CD4-positive, alpha-beta memory T cell (primary cell): ENCODE measurements at places on chromosomes 7 and 10. TPM values are rescaled to one million over a fixed set of nuclear protein-coding genes. Genes with fewer than 3 reads are reported as not detected.
A peak's percentile ranks its signal among the peaks of the same experiment; 100 is the strongest.

DNA sequence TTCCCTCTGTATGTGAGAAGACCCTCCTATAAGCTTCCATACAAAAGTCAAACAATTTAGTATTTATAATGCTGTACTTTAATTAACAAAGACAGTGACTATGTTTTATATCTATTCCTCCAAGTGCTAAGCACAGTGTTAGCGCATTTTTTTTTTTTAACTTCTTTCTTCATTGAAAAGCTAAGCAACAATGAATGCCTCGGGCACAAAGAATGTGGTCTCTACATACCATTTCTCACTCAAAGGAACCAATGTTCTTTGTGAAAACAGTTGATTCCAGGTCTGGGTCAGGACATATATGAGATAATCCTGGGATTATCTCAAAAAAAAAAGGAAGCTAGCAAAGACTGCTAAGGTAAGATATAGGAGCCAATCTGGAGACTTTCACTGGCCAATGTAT, 26.2 kb upstream of the REEP3 start:
- H3K27me3 ChIP-seq = no peaks in the 10 kb centered on the region
- no peak overlapping the region for H3K4me3 ChIP-seq
- DNase-seq = no peak
- no peak overlapping the region for H3K27ac ChIP-seq
- no peaks in the 10 kb centered on the region for H3K4me1 ChIP-seq

- no peaks in the 10 kb centered on the region for H3K36me3 ChIP-seq
- DNase-seq = no peak
- H3K27me3 ChIP-seq = no peaks in the 10 kb centered on the region
- no peak overlapping the region for H3K27ac ChIP-seq
Measured at GRCh38 chr10:75788394-75789205, 357.2 kb downstream of the LRMDA start.

DNA sequence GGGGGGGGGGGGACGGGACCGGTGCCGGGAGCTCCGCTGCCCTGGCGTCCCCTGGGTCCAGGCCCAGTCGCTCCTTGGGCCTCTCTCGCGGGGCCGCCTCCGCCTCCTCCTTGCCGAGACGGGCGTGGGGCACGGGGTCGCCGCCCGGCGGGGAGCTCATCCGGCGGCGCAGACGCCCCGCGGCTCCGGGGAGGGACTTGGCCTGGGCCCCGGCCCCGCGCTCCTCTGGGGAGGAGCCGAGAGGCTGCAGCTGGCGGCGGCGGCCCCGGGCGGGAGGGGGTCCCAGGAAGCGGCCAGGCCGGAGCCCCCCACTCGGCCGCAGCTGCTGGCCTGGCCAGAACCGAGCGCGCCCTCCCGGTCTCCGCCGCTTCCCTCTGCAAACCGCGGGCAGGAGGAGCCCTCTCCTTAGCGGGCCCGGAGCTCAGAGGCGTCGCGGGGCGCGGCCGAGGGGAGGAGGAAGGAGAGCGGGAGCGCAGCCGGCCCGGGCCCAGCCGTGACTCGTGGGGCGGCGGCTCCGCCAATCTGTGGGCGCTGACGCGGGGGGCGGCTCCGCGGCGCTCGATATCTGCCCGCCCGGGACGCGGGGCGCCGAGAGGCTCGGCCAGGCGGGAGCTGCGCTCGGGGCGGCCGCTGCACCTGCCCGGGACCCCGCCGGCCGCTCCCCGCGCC, at the start of gene FAM20C:
FAM20C (plus strand) TSS at position 591 of the 669 bp plus-strand sequence. CDS start 629 bp downstream, outside the sequence.
- H3K36me3 ChIP-seq = no peaks in the 10 kb centered on the region
- peaks cover 6% of the 10 kb centered on the region for H3K27me3 ChIP-seq
- H3K27ac ChIP-seq = no peak within 1 kb of the TSS
- DNase-seq = peak; percentile 47

- no peaks in the 10 kb centered on the region for H3K36me3 ChIP-seq
- no peaks in the 10 kb centered on the region for H3K4me1 ChIP-seq
- H3K4me3 ChIP-seq = no peak overlapping the region
Measured at GRCh38 chr7:27263781-27264180, 21.2 kb downstream of the EVX1 start.

DNA sequence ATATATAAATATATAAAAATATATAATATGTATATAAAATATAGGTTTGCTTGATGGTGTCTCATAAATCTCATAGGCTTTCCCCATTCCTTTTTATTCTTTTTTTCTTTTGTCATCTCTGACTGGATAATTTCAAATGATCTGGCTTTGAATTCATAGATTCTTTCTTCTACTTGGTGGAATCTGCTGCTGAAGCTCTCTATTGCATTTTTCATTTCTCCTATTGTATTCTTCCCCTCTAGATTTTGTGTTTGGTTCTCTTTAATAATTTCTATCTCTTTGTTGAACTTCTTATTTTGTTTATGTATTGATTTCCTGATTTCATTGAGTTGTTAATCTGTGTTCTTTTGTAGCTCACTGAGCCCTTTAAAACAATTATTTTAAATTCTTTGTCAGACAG, 629.4 kb downstream of the GALNT17 start:
- H3K27ac ChIP-seq = no peak overlapping the region
- DNase-seq = no peak
- H3K4me1 ChIP-seq = no peaks in the 10 kb centered on the region
- no peak overlapping the region for H3K4me3 ChIP-seq

- no peaks in the 10 kb centered on the region for H3K36me3 ChIP-seq
- H3K27me3 ChIP-seq = no peaks in the 10 kb centered on the region
- DNase-seq = no peak
Measured at GRCh38 chr10:11557967-11558366, 53.5 kb downstream of the USP6NL start.

DNA sequence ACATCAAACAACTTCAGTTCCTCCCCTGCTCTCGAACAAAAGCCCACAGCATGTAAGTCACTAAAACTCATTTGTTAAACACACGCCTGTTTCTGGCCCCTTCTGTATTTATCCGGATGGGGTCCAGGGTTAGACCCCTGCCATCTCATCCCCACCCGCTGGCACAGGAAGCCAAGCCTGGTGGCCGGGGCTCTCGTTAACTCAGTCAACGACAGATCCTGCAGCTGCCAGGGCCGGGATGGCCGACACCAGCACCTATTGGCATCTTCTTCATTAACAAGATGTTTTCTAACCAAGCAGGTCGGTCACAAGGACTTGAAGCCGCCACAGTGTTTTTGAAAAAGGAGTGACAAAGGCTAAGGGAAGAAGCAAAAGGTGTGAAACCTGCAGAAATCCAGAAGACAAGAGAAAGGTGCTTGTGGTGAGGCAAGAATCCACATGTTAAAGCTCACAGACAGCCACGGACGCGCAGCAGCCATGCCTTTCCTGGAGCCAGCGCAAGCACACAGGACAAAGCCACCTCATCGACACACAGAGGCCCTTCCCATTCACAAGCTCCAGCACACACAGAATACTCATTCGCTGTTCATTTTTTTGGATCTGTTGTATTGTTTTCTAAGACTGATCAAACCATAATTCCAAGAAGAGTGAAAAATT, 202.7 kb downstream of the DIP2C start:
- no peaks in the 10 kb centered on the region for H3K4me1 ChIP-seq
- H3K4me3 ChIP-seq = no peak overlapping the region
- no peak overlapping the region for H3K27ac ChIP-seq
- no peaks in the 10 kb centered on the region for H3K36me3 ChIP-seq
- no peak for DNase-seq
- no peaks in the 10 kb centered on the region for H3K27me3 ChIP-seq

DNA sequence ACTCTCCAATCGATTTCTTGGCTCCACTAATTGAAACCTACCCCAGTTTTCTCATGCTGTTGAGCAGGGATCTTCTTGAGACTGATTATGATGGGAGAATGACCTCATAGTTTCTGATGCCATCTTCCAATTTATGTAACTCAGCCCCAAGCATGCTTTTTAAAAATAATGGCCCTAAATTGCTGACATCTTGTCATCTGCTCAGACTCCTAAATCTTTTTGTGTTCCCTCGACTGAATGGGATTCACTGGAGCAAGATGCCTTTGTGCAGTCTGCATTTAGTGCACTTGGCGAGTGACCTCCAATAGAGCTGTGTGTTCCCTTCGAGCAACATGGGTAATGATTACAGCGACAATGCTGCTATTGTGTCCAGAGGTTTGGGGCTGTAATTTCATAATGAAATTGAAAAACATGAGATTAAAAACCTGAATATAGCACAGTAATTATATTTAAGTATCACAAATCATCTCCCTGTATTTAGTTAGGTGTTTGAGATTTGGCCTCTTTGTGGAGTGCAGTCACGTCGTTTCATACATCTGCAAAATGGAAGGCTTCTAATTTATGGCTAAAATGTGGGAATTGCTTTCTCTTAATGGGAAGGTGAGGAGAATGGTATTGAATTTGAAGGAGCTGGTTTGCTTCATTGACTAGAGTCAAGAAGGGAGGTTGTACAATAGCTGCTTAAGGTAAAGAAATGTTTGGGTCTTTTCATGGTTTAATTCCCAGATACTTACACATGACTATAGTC, 192.9 kb downstream of the AUTS2 start:
- no peak overlapping the region for H3K4me3 ChIP-seq
- no peaks in the 10 kb centered on the region for H3K4me1 ChIP-seq
- DNase-seq = no peak
- no peaks in the 10 kb centered on the region for H3K36me3 ChIP-seq

- no peak overlapping the region for H3K4me3 ChIP-seq
- H3K4me1 ChIP-seq = peaks cover 66% of the 10 kb centered on the region
- no peaks in the 10 kb centered on the region for H3K27me3 ChIP-seq
- H3K36me3 ChIP-seq = peaks cover 11% of the 10 kb centered on the region
Measured at GRCh38 chr10:130141878-130142277, 5.7 kb downstream of the GLRX3 start.

DNA sequence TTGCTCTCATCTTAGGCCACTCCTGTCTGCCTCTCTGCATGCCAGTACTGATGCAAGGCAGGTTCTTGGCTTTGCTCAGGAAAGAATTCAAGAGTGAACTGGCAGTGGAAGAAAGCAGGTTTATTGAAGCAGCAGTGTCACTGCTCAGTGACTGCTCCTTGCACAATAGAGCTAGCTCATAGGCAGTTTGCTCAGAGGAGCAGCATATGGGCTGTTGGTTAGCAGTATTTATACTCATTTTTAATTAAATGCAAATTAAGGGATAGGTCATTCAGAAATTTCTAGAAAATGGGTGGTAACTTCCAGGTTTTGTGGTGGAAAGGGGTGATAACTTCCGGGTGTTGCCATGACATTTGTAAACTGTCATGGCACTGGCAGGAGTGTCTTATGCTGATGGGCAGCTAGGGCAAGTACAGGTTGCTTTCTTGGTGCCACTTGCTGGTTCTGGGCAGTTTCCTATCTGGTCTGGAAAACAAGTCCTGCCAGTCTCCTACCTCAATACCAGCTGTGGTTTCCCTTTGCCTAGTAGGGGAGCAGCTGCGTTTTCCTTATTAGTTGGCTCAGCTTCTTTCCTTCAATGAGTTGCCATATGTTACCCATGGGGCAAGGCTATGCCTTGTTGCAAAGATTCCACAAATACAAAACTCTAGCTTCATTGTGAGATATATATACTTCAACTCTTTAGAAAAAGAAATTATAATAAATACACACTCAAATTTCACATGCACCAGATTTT, 64.8 kb upstream of the CALD1 start:
- no peak overlapping the region for H3K27ac ChIP-seq
- no peak for DNase-seq
- H3K27me3 ChIP-seq = no peaks in the 10 kb centered on the region
- H3K4me3 ChIP-seq = no peak overlapping the region
- no peaks in the 10 kb centered on the region for H3K36me3 ChIP-seq

- no peaks in the 10 kb centered on the region for H3K36me3 ChIP-seq
- DNase-seq = no peak
- H3K4me3 ChIP-seq = no peak overlapping the region
- no peak overlapping the region for H3K27ac ChIP-seq
Measured at GRCh38 chr7:128365432-128365831, 3.9 kb upstream of the PRRT4 start.

- H3K4me3 ChIP-seq = no peak overlapping the region
- H3K27ac ChIP-seq = no peak overlapping the region
- no peak for DNase-seq
Measured at GRCh38 chr10:6741541-6741941, 161.5 kb upstream of the PRKCQ start.

DNA sequence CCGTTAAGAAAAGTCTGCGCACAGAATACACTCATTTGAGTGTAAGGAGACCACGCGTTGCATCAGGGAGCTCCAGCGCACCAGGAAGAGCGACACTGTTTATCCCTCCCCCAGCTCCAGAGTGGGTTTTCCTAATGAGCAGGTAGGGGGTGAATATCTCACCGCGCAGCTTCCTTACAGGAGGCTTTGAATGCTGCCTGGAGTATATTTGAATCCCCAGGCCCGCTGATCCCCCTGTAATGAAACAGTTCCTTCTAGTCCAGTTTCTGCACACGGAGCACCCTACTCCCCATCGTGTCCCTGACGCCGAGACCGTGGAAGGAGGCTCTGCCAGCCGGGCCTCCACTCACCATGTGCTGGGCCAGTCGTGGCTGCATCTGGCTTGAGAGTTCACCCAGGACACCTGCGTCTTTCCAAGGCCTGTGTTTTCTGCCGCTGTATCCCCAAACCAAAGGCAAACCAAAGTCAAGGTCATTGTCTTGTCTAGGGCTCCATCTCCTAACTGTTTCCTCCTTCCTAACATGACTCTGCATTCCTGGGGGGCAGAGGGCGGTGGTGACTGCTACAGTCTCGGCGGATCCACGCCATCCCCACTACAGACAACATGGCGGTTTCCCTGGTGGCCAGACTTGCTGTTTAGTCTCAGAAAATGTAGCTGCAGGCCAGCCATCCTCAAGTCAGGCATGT, 167.8 kb downstream of the USP6NL start:
- H3K27me3 ChIP-seq = no peaks in the 10 kb centered on the region
- no peak overlapping the region for H3K27ac ChIP-seq
- peaks cover 23% of the 10 kb centered on the region for H3K4me1 ChIP-seq
- no peak overlapping the region for H3K4me3 ChIP-seq

DNA sequence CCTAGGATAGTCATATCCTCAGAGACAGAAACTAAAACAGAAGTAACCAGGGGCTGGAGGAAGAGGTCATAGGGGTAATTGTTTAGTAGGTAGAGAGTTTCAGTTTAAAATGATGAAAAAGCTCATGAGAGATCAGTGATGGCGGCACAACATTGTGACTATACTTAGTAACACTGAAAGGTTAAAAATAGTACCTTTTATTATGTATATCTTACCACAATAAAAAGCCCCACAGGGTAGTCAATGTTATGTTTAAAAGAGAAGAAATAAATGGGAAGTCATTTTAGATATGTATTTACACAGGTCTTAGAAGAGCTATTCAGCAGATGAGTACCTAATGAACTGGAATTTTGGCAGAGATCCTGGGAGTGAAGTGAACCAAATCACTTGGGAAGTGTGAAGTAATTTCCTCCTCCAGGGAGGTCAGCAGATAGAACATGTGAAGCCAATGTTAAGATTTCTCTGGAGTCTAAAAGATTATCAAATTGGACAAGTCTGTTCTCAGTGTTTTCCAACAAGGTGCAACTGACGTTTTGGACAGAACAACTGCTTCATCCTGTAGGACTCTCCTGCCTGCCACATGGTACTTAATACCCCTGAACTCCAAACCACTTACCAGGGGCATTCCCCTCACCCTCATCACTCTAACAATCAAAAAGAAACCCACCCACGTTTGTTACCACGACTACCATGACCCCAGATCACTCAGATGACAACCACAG, 6.4 kb downstream of the CDCA7L start:
- H3K27ac ChIP-seq = no peak overlapping the region
- no peaks in the 10 kb centered on the region for H3K27me3 ChIP-seq
- no peak overlapping the region for H3K4me3 ChIP-seq

- H3K27ac ChIP-seq = no peak overlapping the region
- H3K4me3 ChIP-seq = no peak overlapping the region
- H3K27me3 ChIP-seq = no peaks in the 10 kb centered on the region
- DNase-seq = no peak
- H3K36me3 ChIP-seq = no peaks in the 10 kb centered on the region
- H3K4me1 ChIP-seq = no peaks in the 10 kb centered on the region
Measured at GRCh38 chr7:132049462-132050304, 493.3 kb upstream of the PODXL start.

The PDGFA gene
- total RNA-seq = 0.20 TPM

The SFXN2 gene
- total RNA-seq = 21.7 TPM

The DDX50 gene
- total RNA-seq = 41.9 TPM

The LRIT1 gene
- total RNA-seq = not detected

The PRLHR gene
- not detected for total RNA-seq

The JAKMIP3 gene
- 0.29 TPM for total RNA-seq

The TMEM229A gene
- total RNA-seq = not detected

The MBL2 gene
- total RNA-seq = not detected
